Caco-2 (cell line): ENCODE measurements at places on chromosomes 5 and 9.

GRCh38 chr5:172648013-172648381 lies 6.9 kb downstream of the NEURL1B start:
- DNase-seq, result peak; percentile 55

DNA sequence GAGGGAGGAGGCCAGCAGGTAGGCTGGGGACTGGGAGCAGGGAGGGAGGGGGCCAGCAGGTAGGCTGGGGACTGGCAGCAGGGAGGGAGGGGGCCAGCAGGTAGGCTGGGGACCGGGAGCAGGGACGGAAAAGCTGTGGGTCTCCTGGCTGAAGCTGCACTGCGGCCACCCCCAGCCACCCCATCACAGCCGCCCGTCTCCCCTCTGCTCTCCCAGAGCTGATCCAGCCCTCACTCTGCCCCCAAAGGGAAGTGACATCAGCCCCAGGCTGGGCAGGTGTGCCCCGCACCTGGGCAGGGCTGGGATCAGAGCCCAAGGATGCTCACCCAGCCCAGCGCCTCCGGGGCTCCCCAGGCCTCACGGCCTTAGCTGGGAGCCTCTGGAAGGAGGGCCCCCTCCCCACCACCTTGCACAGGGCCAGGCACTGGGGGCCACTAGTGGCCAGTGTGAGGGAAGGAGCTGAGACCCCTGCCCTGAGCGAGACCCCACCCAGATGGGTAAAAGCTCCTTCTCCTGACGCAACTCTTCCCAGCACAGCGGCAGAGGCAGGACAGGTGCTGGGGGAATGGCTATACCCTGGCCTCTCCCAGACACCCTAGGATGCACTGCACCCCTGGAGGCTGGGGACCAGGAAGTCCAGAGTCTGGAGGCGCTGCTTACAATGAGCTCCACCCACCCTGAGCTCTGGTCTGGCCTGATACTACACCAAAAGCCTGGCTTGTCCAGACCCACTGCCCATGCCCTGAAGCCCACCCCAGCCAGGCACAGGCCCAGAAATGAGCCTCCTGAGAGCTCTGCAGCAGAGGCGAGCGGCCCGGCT lies 11.6 kb downstream of the AGPAT2 start:
- DNase-seq, result no peak

DNA sequence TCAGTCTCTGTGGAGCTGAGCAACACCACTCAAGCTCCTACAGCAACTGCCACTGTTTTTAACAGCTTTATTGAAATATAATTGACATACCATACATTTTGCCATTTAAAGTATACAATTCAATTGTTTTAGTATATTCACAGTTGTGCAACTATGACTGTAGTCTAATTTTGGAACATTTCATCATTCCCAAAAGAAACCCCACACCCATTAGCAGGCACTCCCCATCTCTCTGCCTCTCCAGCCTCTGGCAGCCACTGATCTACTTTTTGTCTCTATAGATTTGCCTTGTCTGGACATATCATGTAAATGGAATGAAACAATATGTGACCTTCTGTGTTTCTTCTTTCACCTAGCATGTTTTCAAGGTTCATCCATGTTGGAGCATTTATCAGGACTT lies 43.5 kb downstream of the RUSC2 start:
- DNase-seq, result no peak

DNA sequence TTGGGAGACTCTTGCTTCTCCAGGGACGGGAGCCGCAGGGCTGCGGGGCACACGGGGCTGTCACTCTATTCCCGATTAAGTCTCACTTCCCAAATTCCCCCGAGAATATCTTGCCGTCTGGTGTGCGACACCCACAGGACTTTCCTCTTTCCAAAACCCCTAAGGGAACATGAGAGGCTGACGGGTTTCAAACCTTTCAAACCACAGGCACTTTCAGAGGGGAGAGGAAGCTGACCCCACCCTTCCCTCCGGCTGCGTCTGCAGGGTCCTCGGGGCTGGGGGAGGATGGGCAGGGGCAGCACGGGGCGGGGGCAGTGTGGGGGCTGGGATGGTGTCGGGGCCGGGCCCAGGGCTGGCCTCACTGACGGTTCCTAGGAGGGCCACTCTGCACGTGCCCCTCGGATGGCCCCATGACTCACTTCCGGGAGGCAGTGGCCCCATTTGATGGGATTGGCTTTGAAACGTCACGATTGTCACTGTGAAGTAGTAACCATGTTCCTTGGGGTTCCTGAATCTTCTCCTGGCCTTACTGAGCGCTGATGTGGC lies 38.2 kb downstream of the SLC9A3 start:
- no peak for DNase-seq

DNA sequence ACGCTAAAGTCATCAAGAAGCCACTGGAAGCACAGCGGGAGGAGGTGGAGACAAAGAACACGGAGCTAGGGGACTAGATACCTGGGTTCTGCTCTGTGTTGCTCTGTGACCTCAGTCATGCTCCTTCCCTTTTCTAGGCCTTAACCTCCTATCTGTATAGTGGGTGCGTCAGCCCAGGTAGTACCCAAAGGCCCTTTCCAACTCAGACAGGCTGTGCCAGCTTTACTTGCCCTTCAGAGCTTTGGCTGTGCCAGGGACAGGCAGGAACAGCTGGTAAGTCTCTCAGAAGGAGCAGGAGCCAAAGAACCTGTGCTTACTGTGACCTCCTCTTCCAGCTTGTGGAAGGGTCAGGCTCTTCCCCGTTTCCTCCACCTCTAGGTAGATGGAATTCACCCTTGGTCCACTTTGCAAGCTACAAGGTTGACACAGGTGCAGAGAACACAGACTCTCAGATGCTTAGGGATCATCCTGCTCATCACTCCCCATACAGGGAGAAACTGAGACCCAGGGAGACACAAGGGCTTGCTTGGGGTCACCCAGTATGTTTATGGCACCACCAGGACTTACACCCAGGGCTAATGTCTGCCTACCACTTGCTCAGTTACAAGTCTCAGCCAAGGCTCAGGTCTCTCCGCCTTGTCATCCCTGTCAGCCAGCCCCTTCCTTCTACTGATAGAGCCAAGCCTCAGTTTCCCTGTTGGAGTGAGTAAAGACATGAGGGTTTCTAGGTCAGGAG lies 1.7 kb downstream of the CCDC69 start:
- DNase-seq, result no peak

- DNase-seq, result no peak
Measured at GRCh38 chr9:119453490-119453911, 84.3 kb upstream of the BRINP1 start.

DNA sequence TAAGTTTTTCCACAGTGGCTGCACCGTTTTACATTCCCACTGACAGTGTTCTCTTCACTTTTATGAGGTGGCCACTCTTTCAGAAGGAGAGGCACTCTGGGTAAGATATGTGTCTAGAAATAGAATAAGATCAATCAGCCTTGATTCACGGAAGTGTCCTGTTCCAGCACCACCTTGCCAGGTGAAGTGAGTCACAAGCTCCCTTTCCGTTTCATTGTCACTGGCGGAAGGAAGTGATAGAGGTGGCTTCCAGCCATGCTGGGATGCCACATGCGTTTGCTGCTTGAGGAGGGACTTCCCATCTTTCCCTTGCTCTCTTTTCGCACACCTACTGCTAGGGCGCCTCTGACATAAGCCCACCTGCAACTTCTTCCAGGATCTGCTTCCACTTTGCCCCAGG lies 217.1 kb downstream of the PIK3R1 start:
- no peak for DNase-seq

DNA sequence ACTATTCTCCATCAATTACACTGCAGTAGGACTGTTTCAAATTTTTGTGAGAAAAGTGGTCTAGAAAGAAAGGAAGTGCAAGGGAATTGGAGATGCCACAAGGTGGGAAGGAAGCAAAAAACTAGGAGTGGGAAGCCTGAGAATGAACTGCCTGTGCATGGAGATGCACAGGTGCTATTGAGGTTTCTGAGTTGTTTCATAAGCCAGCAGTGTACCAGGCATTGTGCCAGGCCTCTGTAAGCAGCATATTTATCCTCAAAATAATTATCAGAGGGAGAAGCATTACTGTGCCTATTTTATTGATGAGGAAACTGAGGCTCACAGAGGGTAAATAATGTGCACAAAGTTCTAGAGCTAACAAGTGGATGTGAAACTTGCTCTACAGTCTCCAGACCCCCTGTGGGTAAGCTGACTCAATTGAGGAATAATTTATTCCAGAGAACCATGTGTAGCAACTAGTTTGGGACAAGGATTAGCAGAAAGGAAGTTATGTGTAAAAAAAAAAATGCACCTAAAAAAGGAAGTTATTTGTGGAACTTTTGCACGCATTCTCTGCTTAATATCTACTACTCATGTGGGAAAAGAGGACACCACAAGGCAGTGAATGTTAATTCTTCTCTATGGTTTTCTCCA lies 96.7 kb downstream of the SNCAIP start:
- DNase-seq, result no peak

DNA sequence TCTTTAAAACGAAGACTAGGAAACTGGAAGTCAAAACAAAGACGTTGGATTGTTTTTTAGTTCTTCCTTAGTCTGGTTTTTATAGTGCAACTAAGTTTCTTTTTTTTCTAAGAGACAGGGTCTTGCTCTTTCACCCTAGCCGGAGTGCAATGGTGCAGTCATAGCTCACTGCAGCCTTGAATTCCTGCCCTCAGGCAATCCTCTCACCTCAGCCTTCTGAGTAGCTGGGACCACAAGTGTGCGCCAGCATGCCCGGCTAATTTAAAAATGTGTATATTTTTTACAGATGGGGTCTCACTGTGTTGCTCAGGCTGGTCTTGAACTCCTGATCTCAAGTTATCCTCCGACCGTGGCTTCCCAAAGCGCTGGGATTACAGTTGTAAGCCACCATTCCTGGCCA lies 27.6 kb downstream of the ZFYVE16 start:
- DNase-seq, result no peak

GRCh38 chr5:17143335-17143734 lies 74.1 kb upstream of the BASP1 start:
- DNase-seq, result no peak

- DNase-seq, result no peak
Measured at GRCh38 chr9:130149654-130150286, 22.4 kb upstream of the NCS1 start.

DNA sequence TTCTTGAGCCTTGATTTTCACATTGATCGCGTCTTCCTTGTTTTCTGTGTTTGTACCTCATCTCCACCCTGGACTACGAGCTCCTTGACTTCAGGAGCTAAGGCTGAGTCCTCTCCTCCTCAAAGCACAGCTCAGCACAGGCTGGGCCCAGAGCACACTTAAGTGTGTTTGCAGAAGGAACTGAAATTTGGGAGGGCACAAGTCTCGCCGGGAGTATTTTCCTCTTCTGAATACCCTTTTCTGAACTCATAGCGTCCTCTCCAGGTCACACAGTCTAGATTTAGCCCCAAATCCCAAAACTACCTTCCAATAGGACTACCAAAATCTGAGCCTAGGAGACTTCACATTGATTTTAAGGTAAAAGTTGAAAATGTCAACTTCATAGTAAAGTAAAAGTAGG lies 41.6 kb downstream of the TSTD2 start:
- DNase-seq, result no peak

GRCh38 chr9:19342947-19343346 lies 37.1 kb downstream of the RPS6 start:
- no peak for DNase-seq

DNA sequence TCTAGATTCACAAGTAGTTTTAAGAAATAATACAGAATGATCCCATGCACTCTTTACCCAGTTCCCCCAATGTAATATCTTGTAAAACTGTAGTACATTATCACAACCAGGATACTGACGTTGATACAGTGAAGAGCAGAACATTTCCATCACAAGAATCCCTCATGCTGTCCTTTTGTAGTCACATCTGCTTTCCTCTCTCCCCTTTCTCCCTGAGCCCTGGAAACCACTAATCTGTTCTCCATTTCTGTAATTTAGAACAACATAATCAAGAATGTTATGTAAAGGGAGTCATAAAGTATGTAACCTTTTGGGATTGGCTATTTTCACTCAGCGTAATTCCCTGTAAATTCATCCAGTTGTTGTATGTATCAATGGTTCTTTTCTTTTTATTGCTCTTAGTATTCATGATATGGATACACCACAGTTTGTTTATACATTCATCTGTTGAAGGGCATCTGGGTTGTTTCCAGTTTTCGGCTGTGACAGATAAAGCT lies 61.1 kb downstream of the ERCC6L2 start:
- no peak for DNase-seq

- DNase-seq, result no peak
Measured at GRCh38 chr5:1788828-1789227, 10.8 kb downstream of the MRPL36 start.

DNA sequence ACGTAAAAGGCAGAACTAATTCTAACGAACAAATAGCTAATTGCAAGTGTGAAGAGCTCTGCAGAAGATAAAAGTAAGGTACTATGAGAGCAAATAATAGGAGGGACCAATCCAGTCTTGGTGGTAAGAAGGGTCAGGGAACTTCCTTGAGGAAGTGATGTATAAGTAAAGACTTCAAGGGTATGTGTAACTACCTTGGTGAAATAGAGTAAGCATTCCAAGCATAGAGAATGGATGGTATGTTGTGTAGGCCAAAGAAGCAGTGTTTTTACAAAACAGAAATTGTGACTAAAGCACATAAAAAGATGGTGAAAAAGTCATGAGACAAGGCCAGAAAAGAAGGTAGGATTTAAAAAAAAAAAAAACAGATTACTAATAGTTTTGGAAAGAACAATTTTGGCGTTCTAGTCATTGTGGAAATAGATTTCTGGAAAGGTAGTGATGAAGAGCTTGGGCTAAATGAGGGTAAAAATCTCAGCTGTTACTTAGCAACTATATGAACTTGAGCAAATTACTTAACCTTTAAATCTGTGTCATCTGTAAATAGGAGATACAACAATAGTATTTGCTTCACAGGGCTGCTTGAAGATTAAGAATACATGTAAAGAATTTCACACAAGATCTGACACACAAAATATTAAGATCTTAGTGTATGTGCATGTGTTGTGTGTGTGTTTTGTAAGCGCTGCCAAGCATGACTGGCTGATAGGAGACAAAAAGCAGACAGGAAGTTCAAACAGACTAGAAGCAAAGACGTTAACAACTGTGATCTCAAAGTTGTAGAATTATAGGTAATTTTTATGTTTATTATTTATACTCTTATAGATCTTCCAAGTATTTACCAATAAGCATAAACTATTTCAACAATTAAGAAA lies 73.5 kb downstream of the NR6A1 start:
- no peak for DNase-seq
